ENCODE measurements at places on chromosomes 12 and 14. TPM values are rescaled to one million over a fixed set of nuclear protein-coding genes. Genes with fewer than 3 reads are reported as not detected.

- no peak for DNase-seq
Observed at GRCh38 chr14:96991226-96991625, 194.0 kb downstream of the VRK1 start.

DNA sequence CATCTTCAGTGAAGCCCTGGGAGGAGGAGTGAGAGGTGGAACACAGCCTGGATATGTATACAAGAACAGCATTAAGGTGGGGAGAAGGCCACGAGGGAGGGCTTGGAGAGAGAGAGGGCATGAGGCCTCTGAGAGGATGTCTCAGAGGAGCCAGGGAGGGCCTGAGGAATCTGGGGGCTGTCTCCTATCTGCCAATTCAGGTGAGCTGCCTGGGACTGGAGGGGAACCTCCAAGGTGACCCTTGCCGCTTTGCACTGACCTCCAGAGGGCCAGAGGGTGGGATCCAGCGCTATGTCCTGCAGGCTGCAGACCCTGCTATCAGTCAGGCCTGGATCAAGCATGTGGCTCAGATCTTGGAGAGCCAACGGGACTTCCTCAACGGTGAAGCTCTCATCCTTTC, 4.4 kb downstream of the ARHGEF25 start:
- DNase-seq: no peak

DNA sequence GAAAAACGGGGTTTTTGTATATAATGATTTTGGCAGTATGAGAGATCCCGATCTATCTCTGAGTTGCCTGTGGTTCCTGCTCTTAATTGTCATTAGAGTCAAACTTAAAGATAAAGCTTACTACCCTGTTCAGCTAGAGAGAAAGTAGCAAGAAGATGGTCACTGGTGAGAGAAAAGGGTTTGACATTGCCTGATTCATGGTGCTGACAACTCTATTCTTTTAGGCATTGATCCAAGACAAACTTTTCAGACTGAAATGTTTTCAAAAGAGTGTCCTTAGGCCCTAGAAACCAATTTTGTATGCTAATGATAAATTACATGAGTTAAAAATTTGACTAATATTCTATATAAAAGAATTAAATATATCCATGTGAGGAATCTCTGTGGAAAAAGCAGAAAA, 35.1 kb downstream of the PELI2 start:
- DNase-seq: no peak

GRCh38 chr14:101520621-101521472, 40.4 kb upstream of the DIO3 start:
- peak; percentile 69 for DNase-seq

DNA sequence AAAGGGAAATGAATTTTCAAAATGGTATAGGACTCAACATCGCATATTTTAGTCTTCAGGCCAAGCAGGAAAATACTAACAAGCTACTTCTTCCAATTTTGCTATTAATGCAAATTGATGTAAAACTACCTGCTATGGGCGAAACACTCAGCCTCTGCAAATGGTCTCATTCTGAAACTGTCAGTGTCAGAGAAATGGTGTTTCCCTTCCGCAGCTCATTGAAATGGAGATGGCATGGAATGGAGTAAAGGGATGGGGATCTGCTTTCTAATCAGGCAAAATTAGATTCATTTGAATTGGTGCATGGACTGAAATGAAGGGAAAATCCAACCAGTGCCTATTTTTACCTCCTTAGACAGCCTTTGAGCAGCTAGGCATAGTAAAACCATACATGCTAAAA, 80.4 kb upstream of the EEA1 start:
- no peak for DNase-seq

DNA sequence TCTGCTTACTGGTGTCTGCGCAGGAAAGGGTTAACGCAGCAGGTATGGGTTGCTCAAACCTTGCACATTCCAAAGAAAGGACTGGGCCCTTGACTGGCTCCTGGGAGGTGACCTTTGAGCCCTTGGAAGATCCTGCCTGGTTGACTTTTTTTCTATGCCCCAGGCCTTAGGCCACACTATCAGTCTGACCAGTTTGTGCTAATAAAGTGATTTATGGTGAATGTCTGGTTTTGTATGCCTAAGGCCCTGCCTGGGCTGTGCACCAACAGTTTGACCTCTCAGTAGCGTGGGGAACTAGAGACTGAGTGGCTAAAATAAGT, 61.4 kb upstream of the SCN8A start:
- no peak for DNase-seq

- DNase-seq: no peak
Observed at GRCh38 chr14:26113911-26114640, 483.8 kb downstream of the NOVA1 start.

GRCh38 chr12:105915997-105916759, 222.6 kb downstream of the NUAK1 start:
- no peak for DNase-seq

Gene HOXC6
- 0.41 TPM for total RNA-seq

Gene HVCN1
- 11.8 TPM for total RNA-seq

Gene GPR65
- 0.62 TPM for total RNA-seq

Gene ACOT6
- not detected for total RNA-seq

Gene NGB
- not detected for total RNA-seq

Gene CYP27B1
- 0.49 TPM for total RNA-seq

Data from Right ventricle myocardium inferior (tissue), 1 donor.